ENCODE measurements at places on chromosomes 12 and 14.

- no peak for ATAC-seq
These were observed 8.9 kb upstream of the PCK2 start for GRCh38 chr14:24085215-24085614.

- no peak for ATAC-seq
These were observed 2.8 kb upstream of the PRKAG1 start for GRCh38 chr12:49021292-49021915.

DNA sequence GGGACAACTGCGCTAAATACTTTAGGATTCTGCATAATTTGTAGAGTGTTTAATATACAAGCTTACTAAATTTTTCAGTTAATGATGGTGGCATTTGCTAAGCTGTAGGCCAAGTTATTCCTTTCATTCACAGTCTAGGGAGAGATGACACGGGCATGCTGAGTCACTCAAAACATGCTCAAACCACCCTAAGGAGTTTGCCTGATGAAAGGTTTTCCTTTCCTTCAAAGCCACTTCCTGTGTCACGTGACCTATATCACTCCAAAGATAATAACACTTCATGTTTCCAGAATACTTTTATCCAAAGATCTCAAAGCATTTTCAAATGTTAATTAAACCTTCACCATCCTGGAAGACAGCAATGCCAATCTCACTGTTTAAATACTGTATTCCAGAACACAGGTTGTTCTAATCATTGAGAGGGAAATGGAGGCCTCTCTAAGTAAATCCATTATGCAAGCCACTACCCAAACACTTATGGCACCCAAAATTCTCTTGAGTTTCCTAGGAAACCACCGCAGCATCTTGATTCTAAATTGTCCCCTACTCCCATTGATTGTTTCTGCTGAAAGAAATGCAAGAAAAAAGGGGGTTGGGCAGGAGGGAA, 207.0 kb upstream of the CDKN3 start:
- ATAC-seq, result no peak

DNA sequence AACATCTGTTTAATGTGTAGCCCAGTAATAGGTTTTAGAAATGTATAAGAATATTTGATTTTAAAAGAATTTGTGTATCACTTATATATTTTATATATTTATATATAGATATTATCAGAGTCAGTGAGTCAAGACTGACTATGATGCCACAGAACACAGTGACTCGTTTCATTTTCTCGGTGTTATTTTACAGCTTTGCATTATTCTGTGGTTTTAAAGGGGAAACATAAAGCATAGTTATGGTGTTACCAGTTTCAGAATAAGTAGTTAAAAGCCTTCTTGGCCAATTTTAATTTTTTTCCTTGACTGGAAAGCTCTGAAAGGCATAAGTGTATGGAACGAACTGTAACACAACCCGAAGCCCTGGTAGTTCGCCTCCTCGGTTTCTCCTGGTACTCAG, 91.0 kb downstream of the GRIP1 start:
- no peak for ATAC-seq

GRCh38 chr14:24849471-24849870, 200.5 kb downstream of the STXBP6 start:
- no peak for ATAC-seq

DNA sequence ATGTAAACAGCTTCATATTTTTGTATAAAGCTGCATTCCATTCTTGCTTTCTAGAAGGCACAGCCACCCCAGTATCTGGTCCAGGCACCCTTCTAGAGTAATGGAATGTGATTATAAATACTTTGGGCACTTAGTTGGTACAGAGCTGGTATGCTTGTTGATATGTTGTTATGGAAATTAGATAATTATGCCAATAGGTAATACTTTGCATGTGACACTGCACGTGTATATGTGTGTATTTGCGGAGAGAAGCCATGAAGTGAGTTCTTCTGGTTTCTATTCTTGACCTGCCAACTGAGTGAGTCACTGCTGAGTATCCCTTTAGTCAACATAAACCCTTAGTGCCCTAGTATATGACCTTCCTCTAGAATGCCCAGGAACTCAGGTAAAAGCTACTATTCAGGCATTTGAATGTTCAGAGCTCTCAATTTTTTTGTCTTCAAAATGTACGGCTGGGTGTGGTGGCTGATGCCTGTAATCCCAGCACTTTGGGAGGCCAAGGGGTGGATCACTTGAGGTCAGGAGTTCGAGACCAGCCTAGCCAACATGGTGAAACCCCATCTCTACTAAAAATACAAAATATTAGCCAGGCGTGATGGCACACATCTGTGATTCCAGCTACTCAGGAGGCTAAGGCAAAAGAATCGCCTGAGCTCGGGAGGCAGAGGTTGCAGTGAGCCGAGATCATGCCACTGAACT, 6.2 kb upstream of the TCP11L2 start:
- no peak for ATAC-seq

- no peak for ATAC-seq
These were observed 137.3 kb downstream of the NAV3 start for GRCh38 chr12:77968021-77968420.

DNA sequence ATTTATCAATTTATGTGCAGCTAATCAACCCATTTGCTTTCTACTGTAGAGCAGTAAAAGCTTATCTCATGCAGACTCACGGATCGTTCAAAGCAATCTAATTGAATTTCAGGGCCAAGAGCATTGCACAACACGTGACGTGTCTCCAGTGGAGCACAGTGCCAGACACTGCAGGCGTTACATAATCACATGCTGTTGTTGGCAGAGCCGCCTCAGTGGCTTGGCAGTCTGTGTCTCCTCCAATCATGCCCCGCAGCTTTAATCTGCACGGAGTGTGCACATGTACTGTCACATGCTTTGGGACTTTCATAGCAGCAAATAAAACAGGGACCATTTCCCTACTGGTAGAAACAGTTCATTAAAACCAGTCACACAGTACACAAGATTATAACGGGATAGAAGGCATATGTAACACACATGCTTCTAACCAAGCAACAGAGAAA, 309.3 kb downstream of the ITPR2 start:
- ATAC-seq, result no peak

- ATAC-seq, result no peak
These were observed 149.8 kb upstream of the FOXN3 start for GRCh38 chr14:89566644-89567415.

- no peak for ATAC-seq
These were observed 36.7 kb upstream of the RIMBP2 start for GRCh38 chr12:130752692-130753230.

DNA sequence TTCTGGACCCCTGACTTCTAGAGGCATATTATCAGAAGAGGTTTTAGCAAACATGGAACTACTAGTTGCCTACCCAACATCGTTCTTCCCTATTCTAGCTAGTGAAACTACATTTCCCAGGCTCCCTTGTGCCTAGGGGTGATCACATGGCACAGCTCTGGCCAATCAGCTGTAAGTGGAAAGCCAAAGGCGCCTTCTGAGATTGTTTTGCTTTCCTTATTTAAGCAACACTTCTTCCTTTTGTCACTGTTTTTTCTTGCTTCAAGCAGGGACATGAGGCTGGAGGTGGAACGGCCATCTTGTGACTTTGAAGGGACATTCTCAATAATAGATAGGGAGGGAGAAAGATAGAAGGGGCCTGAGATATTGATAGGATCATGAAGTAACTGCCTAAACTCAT, 136.7 kb downstream of the ZNF664 start:
- peak; percentile 57 for ATAC-seq

DNA sequence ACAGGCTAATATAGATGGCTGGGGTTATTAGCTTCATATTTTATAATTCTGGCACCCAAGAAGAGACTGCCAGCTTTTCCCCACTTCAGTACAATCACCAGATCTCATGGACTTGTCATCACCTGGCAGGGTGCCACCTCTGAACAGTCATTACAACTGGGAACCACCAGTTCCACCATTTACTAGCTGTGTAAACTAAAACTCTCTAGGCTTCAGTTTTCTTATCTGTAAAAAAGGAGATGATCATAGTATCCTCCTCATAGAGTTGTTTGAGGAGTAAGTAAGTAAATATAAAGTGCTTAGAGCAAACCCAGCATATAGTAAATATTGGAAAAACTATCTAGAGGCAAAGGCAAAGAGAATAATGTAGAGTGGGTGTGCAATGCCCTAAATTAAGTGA, 19.3 kb downstream of the CPNE8 start:
- no peak for ATAC-seq

- no peak for ATAC-seq
These were observed 293.5 kb downstream of the SLC6A15 start for GRCh38 chr12:84619053-84619571.

- ATAC-seq, result no peak
These were observed 292.4 kb upstream of the TBX3 start for GRCh38 chr12:114976372-114976771.

- ATAC-seq, result no peak
These were observed 148.3 kb downstream of the SAMD4A start for GRCh38 chr14:54715239-54715638.

DNA sequence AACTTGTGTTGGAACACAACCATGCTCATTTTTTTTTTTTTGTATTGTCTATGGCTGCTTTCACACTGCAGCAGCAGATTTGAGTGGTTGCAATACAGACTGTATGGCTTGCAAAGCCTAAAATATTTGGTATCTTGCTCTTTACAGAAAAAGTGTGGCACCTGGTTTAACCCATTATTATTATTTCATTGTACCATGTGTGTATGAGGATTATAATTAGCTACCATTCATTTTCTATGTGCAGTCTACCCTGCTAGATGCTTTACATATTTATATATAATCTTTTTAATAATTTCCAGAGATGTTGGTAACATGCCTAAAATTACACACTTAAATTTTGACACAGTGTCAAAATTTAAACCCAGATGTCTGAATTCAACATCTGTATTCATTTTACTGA, 37.7 kb downstream of the SPATS2 start:
- ATAC-seq, result no peak

- no peak for ATAC-seq
These were observed 31.6 kb downstream of the FAM222A start for GRCh38 chr12:109744986-109745942.

DNA sequence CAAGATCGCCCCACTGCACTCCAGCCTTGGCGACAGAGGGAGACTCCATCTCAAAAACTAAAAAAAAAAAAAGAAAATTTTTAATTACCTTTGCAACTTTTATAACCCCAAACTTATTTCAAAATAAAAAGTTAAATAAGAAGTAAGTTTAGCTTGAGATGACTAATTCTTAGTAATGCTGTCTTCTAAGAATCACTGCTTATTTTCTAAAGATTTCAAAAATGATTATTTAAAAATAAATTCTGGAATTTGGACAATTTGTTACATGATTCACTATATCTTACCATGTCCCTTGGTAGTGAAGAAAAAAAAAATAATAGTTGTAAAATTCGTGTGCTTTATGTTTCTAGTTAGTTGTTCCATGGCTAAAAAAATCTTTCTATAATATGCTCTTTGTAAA, 11.6 kb upstream of the HECTD1 start:
- ATAC-seq, result no peak

DNA sequence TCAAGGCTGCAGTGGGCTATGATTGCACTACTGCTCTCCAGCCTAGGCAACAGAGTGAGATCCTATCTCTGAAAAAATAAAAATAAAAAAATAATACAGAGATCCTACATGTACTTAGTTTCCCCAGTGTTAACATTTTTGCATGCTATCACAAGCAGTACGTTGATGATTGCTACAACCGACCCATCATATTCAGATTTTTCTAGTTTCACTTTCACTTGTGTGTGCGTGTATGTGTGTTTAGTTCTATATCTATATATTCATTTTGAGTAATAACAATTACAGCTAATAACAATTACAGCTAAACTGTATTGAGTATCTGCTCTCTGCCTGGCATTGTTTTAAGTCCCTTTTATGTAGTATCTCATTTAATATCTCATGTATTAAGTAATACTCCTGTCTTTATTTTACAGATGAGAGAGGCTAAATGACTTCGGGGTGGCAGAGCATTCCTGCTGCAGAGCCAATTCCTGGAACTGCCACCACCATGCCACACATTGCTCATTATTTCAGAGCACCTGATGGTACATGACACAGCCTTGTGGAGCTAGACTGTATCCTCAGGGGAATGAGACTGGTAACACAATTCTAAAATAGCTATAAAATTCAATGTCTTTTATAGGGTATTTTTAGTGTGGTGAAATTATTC, 153.1 kb downstream of the BCAT1 start:
- ATAC-seq, result no peak

DNA sequence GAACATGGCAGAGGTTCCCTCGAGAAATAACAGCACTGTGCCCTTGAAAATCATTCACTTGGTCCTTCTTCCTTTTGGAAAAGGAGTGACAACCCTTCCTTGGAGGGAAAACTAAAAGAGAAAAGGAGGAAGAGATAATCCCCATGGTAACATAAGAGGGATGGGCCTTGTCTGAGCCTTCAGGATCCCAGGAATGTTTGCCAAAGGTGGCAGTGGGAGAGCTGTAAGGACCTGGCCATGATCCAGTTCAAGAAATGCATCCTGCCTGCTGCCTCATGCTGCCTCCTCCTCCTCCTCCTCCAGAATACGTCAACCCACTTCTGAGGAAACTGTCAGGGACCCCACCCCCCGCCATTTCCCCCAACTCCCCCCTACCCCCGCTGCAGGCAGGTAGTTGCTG, 118.8 kb downstream of the KCNK10 start:
- ATAC-seq, result no peak

DNA sequence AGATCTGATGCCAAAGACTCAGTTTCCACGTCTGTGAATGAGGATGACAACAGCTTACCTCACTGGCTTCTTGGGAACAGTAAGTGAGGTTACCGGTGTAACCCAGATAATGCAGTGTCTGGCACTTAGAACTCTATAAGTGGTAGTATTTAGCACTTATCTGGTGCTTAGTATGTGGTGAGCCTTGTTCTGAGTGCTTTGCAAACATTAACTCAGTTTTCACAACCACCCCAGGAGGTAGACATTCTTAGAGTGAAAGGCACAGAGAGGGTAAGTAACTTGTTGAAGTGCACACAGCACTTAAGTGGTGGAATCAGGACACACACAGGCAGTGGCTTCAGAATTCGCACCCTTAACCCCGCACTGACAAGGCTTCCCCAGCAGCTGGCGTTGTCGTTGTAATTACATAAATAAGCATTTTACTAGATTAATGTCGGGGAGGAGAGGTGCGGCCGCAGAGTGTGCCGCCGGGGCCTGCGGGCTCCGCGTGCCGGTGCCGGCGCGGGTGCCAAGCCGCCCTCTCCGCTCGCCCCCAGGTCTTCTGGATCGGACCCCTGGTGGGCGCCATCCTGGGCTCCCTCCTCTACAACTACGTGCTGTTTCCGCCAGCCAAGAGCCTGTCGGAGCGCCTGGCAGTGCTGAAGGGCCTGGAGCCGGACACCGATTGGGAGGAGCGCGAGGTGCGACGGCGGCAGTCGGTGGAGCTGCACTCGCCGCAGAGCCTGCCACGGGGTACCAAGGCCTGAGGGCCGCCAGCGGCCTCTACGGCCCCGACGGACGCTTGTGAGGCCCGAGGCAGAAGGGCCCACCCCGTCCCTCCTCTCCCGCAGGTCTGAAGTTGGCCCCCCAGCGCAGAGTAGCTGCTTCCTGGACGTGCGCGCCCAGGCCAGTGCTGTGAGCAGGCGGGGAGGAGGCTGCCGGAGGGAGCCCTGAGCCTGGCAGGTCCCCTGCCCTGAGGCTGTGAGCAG, 4.6 kb downstream of the AQP2 start:
- ATAC-seq, result no peak
